Stimulated activated CD4-positive, alpha-beta T cell treated with anti-CD3 and anti-CD28 coated beads, Interleukin-4, amount 100 ng/mL, for 4 hours (primary cell): ENCODE measurements at places on chromosomes 16 and 17.

- DNase-seq = no peak
Measured at GRCh38 chr16:74078511-74079231, 217.9 kb upstream of the PSMD7 start.

GRCh38 chr17:76532072-76532651 lies 5.3 kb downstream of the CYGB start:
- DNase-seq = no peak

GRCh38 chr17:53949473-53950090 lies 126.9 kb downstream of the KIF2B start:
- DNase-seq = no peak

GRCh38 chr17:38912221-38912813 lies 13.1 kb upstream of the LASP1NB start:
- no peak for DNase-seq

DNA sequence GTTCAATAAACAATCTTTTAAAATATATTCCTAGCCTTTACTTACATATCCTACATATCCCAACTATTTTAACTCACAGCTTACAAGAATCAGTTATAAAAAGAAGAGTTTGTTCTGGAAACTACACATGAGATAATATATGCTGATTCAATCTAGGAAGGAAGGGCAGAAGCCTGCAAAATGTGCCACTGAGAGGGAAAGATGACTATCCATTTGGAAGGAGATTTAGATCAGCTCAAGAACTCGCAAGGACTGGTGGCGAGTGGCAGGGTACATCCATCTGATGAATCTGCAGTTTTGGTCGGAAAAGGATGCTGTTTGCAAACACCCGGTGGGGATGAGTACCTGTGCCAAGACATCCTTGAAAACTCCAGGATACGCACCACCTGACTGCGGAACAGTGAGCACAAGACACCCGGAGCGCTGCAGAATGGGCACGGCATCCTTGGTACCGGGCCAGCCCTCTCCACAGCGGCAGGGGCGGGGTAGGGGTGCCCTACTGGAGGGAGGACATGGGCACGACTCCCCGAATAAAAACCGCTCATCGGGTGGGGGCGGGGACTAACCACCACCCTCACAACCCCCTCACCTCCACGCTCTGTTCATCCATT lies 723 bp downstream of the TRIM37 start:
- DNase-seq = peak; percentile 69

DNA sequence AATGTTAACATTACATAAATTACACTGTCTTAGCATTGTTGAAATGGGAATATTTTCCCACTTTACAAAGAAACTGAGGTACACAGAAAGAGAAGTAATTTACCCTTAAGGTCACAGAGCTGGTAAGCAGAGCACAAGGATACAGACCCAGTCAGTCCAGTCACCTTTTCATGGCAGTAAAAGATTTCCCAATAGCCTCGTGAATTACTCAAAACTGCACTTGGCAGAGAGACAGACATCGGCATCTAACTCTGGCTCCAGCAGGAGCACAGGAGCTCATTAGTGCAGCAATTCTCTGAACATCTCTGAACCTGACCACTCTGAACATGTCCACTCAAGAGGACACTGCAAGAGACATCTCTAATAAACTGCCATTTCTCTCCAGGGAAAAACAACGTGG lies 3.1 kb downstream of the TEX2 start:
- no peak for DNase-seq

DNA sequence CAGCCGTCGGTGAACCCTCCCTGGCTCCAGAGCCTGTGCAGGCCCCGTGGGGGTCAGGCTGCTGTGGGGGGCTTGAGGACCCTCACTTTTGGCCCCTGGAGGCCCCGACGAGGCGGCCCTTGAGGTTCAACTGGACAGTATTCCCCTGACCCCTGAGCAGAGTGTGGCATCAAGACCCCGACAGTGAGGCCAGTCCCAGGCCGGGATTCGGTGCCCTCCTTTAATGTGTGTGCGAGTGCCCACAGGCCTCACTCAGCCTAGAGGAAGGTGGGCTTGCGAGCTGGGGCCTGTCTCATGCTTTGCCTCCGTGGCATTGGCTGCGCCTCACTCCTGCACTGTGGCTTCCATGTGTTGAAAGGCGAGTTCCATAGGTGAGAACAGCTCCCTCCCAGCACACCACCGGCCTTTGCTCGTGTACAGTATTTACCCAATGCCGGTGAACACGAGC lies 94.5 kb downstream of the METRNL start:
- DNase-seq = no peak

DNA sequence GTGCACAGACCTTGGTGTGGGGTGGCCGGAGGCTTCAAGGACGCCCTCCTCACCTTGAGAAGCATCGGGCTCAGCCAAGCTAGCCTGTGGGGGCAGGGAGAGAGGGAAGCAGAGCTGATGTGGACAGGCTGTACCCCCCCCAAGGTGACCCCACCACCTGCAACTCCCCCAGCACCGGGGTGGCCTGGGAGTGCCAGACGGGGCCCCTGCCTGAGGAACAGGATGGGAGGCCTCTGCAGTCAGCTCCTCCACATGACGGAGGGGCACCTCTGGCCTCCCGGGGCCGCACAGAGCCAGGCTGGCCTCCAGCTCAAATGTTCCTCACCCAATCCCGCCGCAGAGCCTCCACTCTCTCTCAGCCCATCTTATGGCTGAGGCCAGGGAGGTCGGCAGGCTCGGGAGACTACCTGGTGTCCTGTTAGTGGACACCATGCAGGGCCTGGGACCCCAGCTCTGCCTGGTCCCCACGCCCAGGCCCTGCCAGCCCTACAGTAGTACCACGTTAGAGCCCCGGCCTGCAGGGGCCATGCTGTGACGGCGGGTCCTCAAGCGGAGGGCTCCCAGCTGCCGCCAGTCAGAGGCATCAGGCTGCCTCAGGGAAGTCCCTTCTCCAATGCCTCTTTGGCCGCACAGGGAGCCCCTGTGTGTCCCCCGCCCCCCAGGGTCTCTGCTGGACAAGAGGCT lies 19.4 kb upstream of the SLC38A10 start:
- DNase-seq = no peak

- DNase-seq = no peak
Measured at GRCh38 chr17:75341784-75342486, 52.7 kb upstream of the SLC25A19 start.

- DNase-seq = no peak
Measured at GRCh38 chr16:15516609-15517008, 82.2 kb downstream of the BMERB1 start.

GRCh38 chr17:48586355-48587258 lies 3.4 kb downstream of the HOXB3 start:
- DNase-seq = no peak

DNA sequence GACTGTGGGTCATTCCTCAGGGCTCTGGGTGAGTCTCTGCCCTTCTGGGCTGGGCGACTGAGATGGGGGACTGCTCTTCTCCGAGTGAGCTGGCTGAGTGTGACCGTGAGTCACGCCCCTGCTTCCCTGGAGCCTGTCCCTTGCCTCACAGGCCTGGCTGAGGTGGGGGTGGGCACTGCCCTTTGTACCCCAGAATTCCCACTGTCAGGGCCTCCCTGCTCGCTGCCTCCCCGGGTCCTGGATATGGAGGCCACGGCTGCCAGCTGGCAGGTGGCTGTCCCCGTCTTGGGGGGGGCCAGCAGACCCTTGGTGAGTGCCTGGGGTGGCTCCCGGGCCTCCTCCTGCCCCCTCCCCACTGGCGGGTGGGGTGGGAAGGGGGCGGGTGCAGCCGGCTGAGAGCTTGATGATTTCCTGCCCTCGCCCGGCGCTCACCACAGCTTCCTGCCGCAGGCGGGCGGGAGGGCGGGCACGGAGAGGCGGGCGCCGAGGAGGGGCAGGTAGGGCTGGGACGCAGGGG lies at the start of gene LAT:
LAT (plus strand) TSS at position 434 of the 517 bp plus-strand sequence. CDS start 366 bp downstream, outside the sequence.
- DNase-seq = peak; percentile 75

GRCh38 chr17:27082775-27083154 lies 211.1 kb upstream of the WSB1 start:
- DNase-seq = no peak

DNA sequence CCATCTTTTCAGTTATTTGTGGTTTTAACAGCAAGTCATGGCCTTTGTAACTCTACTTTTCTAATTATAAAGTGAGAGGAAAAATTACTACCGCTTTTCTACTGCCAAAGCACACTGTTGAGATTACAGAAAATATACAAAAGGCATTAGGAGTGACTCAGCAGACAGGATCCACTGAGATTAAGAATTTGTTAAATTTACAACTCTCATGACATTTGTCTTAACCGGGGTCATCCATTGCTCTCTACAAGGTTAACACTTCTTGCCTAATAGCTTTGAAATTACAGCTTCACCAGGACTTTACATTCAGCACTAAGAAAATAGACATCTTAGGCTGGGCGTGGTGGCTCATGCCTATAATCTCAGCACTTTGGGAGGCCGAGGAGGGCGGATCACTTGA lies 93.4 kb downstream of the SSH2 start:
- no peak for DNase-seq

GRCh38 chr17:55768936-55769624 lies 18.2 kb downstream of the PCTP start:
- DNase-seq = no peak

GRCh38 chr17:74118504-74118903 lies 85.0 kb upstream of the RPL38 start:
- DNase-seq = no peak

DNA sequence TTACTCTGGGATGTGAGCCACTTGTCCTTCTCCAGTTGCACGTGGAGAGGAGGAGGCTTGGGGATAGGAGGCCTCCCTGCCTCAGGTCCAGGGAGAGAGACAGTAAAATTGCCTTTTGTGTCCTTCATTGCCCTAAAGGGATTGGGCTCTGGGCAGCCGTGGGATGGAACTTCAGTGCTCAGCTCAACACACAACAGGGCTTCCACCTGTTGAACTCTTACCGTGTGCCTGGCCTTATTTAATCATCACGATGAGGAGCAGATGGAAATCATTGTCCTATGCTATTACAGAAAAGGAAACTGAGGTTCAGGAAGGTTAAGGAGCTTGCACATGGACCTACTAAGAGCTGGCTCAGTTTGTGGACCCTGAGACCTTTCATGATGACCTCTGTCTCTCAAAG lies 92.4 kb upstream of the CDC42EP4 start:
- no peak for DNase-seq

- no peak for DNase-seq
Measured at GRCh38 chr16:51453251-51453650, 302.2 kb upstream of the SALL1 start.

GRCh38 chr17:78411241-78411857 lies 32.9 kb downstream of the PGS1 start:
- DNase-seq = no peak

- no peak for DNase-seq
Measured at GRCh38 chr17:59812139-59812538, 80.6 kb downstream of the TUBD1 start.

- DNase-seq = no peak
Measured at GRCh38 chr16:81265658-81266451, 27.4 kb downstream of the BCO1 start.

DNA sequence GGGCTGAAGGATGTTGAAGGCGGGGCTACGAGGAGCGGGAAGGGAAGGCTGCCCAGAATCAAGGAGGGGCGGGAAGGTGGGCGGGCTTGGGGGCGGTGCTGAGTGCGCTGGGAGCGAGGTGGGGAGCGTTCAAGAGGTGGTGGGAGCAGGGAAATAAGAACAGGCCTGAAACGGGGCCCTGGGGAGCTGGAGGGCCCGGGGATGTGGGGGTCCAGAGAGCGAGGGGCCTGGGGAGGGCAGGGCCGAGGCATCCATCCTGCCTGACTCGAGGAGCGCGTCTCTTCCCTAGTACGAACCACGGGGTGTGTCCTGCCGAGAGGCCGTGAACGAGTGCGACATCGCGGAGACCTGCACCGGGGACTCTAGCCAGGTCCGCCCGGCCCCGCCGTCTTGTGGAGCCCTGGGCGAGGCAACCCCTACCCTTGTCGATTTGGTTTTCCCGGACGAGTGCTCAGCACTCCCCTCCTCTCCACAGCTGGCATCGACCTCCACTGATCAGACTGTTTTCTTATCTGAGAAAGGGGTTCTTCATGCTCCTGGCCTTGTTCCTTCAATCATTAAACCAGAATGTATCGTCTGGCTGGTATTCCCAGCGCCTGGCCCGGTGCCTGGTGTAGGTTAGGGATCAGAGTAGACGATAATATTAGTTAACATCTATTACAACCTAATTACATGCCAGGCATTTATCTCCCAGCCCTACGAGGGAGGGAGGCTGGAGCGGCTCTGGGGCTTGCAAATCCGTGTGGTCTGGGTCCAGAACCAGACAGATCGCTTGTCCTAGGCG lies 17.2 kb downstream of the ADAM11 start:
- DNase-seq = no peak

DNA sequence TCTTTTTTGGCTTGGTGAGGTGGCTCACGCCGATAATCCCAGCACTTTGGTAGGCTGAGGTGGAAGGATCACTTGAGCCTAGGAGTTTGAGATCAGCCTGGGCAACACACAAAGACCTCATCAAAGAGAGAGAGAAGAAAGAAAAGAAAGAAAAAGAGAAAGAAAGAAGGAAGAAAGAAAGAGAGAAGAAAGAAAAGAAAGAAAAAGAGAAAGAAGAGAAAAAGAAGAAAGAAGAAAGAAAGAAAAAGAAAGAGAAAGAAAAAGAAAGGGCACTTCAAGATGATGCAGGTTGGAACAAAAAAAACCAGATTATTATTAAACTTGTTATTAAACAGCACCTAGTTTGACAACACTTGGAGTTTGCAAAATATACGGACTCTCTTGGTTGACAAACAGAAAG lies 21.2 kb upstream of the ADCY9 start:
- no peak for DNase-seq

DNA sequence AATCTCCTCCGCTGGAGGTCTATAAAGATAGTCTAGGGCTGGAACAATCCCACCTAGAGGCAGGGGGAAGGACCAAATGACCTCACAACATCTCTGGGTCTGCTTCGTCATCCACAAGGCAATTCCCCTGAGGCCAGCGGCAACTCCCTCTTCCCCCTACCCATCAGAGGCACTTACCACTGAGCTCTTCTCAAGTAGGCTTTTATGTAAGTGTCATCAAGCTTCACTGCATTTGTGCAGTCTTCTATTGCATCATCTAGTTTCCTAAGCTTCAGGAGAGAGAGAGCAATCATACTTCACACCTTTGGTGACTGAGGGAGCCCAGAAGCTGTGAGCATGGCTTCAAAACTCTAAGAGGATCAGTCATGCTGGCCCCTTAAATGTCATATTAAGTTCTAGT lies 21.0 kb downstream of the CNP start:
- DNase-seq = no peak

DNA sequence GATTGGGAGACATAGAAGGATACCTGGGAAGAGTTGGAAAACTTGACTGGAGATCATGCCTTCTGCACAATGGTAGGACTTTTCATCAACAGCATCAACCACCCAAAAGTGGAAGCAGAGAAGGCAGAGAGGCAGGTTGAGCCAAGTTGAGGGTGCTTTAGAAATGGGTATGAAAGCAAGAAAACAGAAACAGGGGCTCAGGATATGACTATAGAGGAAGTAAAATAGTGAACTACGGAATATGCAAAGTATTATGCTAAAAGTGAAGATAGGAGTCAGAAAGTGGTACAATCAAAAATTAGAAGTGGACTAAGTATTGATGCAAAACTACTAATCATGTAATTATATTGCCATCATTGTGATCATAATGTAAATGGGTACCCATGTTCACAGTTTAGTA lies 16.1 kb upstream of the ARHGAP44 start:
- DNase-seq = no peak

GRCh38 chr17:14436266-14436665 lies 135.4 kb downstream of the HS3ST3B1 start:
- no peak for DNase-seq
